ENCODE measurements at places on chromosomes 16 and 17.

- no peak for DNase-seq
Observed at GRCh38 chr16:84643674-84644073, 4.6 kb upstream of the KLHL36 start.

DNA sequence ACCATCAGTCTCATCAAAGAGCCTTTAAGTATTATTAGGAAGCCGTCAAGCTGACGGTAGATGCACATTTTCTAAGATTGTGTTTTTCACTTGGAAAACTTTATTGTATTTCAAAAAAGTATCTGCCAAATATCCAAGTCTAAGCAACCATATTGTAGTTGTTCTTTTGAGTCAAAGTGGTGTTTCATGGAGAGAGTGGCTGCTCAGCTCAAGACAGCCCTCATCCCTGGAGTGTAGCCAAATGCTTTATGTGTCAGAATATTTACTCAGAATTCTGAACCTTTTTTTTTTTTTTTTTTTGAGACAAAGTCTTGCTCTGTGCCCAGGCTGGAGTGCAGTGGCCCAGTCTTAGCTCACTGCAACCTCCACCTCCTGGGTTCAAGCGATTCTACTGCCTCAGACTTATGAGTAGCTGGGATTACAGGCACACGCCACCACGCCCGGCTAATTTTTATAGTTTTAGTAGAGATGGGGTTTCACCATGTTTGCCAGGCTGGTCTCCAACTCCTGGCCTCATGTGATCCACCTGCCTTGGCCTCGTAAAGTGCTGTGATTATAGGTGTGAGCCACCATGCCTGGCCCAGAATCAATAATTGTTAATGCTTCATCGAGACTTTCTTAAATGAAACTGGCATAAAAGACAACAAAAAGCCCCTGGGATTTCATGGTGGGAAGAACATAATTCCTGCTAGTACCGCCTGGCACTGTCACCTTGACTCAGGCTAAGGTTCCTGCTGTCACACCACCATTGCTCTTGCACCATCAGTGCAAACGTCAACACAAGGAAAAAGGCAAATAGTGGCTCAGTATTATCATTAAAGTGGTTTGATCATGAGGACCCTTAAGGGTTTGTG, 45.5 kb downstream of the PRKCA start:
- DNase-seq = no peak

DNA sequence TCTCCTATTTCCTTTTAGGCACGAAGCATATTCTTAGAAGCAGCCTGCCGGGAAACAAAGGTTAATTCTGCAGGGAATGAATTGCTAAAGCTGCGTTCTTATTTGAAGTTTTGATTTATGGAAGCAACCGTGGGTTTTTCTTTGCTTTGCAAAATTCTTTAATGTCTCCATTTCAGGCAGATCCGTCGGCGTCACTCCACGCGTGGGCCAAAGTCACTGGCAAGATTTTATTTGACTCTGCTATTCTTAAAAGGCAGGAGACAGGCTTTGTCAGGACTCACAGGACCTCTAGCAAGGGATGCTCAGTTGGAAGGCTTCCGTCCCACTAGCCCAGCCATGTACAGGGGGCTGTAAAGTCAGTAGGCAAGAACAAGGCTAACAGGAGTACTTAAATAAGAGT, 387.3 kb upstream of the XYLT1 start:
- no peak for DNase-seq

DNA sequence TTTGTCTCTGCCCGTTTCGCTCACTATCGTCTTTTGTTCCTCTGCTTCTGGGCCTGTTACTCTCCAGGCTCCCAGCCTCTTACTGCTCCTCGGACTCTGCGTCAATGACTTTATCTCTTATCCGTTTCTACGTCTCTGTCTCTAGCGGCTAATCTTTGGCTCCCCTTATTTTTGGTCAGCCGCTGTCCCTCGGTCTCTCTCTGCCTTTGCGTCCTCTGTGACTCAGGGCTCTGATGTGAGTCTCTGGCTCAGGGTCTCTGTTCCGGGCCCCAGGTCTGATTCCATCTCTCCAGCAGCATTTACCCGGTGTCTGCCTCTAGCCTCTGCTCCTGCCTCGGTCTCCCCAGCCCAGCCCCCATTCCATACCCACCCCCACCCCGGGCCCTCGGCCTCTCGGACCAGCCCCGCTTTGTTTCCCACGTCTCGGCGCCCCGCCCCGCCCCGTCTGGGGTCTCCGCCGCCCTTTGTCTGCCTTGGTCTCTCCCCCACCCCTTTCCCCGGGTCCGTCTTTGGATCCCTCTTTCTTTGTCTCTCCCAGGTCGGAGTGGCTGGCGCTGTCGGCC, 547 bp upstream of the ZNF48 start:
- no peak for DNase-seq

DNA sequence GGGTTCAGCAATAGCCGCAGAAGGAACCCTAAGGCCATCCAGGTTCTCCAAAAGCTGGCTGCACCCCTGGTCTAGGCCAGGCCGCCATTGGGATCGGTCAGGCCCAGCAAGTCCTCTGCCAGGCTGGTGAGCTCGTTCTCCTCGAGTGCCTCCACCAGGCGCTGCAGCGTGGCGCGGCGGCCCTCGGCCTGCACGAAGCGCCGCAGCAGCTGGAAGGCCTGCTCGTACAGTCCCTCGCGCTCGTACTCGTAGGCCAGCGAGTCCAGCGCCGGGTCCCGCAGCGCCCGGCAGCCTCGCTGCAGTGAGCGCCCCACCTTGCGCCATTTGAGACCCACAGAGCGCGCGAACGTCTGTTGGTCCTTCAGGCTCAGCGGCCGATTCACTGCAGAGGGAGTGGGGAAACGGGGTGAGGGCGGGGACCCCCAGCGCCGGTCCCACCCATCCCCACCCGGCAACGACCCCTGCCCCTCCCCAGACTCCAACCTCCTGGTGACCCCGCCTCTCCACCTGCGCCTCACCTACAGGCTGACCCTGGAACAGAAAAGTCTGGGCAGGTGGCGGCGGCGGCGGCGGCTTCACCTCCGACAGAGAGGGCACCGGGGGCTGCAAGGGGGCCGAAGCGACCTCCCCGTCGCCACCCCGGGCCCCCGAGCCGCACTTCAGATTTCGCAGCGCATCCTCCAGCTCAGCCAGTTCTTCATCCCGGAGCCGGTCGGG, 3.9 kb upstream of the B3GNT9 start:
- no peak for DNase-seq

DNA sequence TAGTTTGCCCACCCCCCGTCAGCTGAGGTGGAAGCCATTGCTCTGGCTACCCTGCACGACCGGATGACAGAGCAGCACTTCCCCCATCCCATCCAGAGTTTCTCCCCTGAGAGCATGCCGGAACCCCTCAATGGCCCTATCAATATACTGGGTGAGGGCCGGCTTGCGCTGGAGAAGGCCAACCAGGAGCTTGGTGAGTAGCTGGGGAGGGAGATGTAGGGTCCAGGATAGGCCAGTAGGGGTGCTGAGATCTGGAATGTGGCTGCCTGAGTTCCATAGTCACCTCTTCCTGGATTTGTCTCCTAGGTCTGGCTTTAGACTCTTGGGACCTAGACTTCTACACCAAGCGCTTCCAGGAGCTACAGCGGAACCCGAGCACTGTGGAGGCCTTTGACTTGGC, 6.4 kb downstream of the PFAS start:
- DNase-seq = no peak

DNA sequence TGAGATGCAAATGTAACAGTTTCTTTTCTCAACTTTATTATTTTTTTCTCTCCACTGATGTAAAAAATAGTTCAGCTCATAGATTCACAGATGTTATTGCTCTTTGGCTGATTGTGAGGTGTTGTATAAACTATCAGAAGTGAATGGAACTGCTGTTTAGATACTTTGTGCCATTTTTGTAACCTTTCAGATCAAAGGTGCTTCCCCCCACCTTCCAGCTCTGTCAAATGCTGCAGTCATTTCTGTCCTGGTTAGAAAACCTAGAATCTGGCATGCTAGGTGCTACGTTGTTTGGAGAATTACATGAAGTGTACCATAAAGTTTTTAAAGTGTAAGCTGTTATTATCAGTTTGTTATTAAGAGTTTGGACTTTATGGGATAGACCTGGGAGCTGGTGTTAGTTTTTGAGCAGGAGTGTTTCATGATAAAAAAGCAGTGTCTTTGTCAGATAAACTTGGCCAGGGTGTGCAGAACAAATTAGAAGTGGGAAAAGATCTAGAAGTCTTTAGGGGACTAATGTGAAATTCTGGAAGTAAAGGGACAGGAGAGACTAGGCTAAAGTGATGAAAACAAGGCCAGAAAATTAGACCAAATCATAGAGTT, 1.8 kb upstream of the WIPI1 start:
- DNase-seq = no peak
